Amygdala (tissue), 56 donors: ENCODE measurements at places on chromosomes 12 and 14.

GRCh38 chr12:104684884-104685283 is 228.1 kb downstream of the CHST11 start:
- DNase-seq: no peak

DNA sequence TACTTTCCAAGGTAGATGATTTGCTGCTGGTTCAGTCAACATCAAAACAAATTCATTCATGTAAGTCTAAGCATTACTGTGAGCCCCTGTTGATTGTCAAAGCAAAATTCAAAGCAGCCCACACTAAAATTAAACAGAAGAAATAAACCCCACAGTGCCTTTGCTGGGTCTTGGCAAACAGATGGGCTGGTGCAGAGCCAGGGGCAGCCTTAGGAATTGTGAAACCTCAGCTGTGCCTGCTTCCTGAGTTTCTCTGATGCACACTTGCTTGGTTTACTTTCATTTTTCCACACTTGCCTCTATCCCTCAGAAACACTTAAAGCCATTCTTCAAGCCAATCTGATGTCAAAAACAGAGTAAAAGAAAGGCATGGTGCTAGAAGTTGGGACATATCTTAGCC is 6.6 kb upstream of the PLEKHG7 start:
- no peak for DNase-seq

- DNase-seq: no peak
Observed at GRCh38 chr12:112901271-112901670, 5.5 kb upstream of the OAS1 start.

DNA sequence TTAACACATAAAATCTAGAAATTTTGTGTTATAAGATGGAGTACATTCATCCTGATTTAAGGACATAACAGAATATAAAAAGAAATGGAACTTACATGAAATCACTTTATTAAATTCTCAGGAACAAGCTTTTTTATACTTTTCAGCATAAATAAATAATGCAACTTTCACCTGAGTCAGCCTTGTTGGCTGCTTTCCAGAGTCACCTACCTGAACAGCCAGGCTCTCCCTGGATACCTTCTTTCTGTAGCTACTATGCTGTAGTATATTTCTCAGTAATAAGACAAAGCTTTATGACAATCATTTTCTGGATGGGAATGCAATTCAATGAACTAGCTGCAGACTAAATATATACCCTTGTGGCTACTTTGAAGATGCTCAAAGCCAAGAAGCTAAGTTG is 111.9 kb downstream of the NTS start:
- DNase-seq: no peak

- no peak for DNase-seq
Observed at GRCh38 chr12:120276734-120277133, 11.2 kb upstream of the PXN start.

- no peak for DNase-seq
Observed at GRCh38 chr12:120367233-120367923, 1.6 kb downstream of the MSI1 start.
